Omental fat pad (tissue), 4 donors: ENCODE measurements at places on chromosomes 12 and 14. TPM values are rescaled to one million over a fixed set of nuclear protein-coding genes. Genes with fewer than 3 reads are reported as not detected.

ATP23 gene
- 3.6 TPM for total RNA-seq

STX2 gene
- total RNA-seq, result 35.0 TPM

TSPAN11 gene
- total RNA-seq, result 0.94 TPM

PPP1R1A gene
- total RNA-seq, result 158 TPM

KLC1 gene
- 349 TPM for total RNA-seq

FLVCR2 gene
- total RNA-seq, result 25.6 TPM

E2F7 gene
- 0.36 TPM for total RNA-seq

MUCL1 gene
- not detected for total RNA-seq

AP5M1 gene
- 23.4 TPM for total RNA-seq

CLMN gene
- 35.3 TPM for total RNA-seq

PALS1 gene
- total RNA-seq, result 14.9 TPM

DHRS4L2 gene
- total RNA-seq, result 17.7 TPM

IFNG-AS1 gene
- 0.94 TPM for total RNA-seq

SOAT2 gene
- not detected for total RNA-seq

SLC25A21 gene
- 0.38 TPM for total RNA-seq

CHGA gene
- total RNA-seq, result not detected

IAPP gene
- not detected for total RNA-seq

TAS2R42 gene
- not detected for total RNA-seq

EGLN3 gene
- total RNA-seq, result 3.1 TPM

NXPH4 gene
- not detected for total RNA-seq

RNF212B gene
- total RNA-seq, result not detected

DNAJC22 gene
- total RNA-seq, result 9.2 TPM

PLEK2 gene
- 4.5 TPM for total RNA-seq

FAM181A gene
- not detected for total RNA-seq
